Putamen (tissue), 1 donor: ENCODE measurements at places on chromosomes 7 and 10.

DNA sequence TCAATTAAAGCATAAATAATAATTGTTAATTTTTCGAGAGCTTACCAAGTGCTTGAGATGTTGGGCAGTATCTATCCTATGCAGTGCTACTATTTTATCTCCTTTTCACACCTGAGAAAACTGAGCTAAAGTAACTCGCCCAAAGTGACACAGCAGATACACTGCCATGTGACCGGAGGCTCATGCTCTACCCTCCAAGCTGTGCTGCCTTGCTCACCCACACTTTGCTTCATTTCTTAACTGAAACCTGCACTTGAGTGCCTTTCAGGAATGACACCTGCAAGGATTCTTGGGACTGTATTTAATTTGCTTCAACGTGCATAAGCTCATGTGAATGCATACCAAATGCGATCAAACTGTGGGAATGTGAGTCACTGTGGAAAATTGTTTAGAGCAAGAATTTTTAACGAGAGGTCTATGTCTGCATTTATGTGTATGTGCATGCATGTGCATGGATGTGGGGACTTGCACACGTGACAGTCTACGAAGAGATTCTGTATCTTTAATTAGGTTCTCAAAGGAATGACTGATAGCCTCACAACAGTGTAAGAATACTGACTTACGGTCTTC lies 119.2 kb downstream of the ADCYAP1R1 start:
- peak; percentile 58 for DNase-seq

DNA sequence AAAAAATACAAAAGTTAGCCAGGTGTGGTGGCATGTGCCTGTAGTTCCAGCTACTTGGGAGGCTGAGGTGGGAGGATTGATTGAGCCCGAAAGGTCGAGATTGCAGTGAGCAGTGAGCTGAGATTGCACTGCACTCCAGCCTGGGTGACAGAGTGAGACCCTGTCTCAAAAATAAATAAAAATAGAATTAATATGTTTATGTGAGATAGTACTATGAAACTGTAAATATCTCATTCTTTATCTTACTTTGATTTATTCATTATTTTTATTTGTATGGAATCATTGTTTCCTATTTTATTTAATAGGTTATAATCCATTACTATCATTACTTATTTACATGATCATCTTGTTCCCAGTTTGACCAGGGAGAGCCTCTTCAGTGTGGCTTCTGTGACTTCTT lies 41.0 kb upstream of the STRIP2 start:
- DNase-seq, result no peak

- DNase-seq, result no peak
These were observed 108.9 kb upstream of the GATA3 start for GRCh38 chr10:7945469-7946187.

DNA sequence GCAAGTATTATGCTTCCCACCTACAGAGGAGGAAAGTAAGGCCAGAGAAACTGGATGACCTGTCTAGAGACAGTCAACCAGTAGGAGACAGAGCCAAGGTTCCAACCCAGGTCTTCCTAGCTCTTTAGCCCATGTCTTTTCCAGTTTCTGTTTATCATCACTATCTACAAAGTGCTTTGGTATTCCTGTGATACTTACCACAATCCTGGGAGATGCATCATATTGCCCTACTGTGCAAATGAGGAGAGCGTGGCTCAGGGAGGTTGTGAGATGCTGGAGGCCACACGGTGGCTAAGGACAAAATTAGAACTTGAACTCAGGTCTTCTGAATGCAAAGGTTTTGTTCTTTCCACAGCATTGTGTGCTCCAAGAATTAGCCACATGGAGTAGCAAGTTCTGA lies 11.2 kb upstream of the PLEKHA1 start:
- DNase-seq, result no peak

DNA sequence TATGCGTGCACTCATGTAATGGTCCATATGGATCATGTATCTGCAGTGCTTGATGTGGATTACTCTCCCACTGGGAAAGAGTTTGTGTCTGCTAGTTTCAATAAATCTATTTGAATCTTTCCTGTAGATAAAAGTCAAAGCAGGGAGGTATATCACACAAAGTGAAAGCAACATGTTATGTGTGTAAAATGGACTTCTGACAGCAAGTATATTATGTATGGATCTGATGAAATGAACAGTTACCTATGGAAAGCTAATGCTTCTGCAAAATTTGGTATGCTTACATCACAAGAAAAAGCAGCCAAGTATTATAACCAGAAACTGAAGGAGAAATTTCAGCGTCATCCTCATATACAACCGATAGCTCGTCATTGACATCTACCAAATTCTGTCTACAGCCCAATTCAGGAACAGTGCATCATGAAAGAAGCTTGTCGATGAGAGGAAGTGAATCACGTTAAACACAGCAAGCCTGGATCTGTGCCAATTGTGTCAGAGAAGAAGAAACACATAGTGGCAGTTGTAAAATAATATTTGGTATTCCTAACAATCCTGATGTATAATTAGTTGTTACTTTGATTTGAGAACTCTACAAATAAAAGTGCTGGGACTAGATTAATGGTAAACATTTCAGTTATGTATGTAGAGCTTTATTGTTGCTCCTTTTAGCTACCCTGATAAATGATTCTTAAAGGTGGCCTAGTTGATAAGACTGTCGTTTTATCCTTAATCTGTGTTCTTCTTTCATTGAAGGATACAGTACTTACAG lies 14.2 kb upstream of the SYPL1 start:
- DNase-seq, result no peak

GRCh38 chr7:47610506-47611044 lies 28.7 kb upstream of the TNS3 start:
- DNase-seq, result no peak

DNA sequence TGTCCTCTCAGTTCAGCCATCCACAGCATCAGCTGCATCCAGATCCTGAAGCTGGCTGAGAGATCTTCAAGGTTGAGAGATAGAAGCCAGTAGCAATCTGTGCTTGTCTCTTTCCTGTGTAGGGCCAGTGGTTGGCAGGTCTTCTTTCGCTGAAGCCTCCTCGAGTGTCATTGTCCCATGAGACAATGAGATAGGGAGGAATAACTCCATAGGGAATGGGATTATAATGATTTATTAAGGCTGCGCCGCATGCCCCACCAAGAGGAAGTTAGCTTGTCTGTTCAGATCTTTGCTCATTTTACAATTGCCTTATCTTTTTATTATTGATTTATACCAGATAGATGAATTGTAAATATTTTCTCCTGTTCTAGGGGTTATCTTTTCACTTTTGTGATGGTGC lies 61.5 kb downstream of the MCMBP start:
- DNase-seq, result no peak

DNA sequence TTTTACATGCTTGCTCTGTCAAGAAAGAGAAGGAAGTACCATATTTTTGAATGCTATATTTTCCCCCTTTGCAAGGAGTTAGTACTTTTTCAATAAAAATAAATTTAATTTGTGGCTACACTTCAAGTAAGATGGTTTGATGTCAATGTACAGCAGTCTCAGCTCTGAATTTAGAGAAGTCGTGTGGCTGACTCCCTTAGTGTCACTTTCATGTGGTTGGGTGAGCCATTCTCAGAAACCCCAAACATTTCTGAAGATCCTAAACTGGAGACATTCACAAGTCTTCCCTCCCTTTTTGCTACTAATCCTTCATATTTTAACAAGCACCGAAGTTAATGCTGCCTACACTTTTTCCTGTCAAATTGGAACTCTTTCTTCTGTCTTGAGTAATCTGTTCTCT lies 244.4 kb downstream of the DYNC1I1 start:
- DNase-seq, result no peak

- DNase-seq, result no peak
These were observed 73.3 kb upstream of the TNKS2 start for GRCh38 chr10:91724933-91725332.

GRCh38 chr10:34585422-34586112 lies 229.5 kb downstream of the PARD3 start:
- no peak for DNase-seq

DNA sequence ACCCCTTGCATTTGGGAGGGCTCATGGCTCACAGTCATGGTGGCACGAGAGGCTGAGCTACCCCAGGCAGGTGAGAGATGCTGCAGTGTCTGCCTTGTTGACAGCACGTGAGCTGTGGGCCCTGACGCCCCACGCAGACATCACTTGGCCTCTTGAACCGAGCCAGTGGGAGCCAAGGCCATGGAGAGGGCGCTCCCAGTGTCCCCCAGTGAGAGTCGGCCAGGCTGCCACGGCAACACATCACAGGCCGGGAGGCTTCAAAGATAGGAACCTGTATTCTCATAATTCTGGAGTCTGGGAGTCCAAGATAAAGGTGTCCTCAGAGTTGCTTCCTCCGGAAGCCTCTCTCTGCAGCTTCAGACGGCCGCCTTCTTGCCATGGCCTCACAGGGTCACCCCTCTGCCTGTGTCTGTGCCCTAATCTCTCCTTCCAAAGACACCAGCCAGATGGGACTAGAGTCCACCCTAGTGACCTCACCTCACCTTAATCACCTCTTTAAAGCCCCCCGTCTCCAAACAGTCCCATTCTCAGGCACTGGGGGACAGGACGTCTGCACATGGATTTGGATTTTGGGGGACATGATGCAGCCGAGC lies 119.6 kb downstream of the KLF6 start:
- no peak for DNase-seq

- no peak for DNase-seq
These were observed 244.2 kb downstream of the POU6F2 start for GRCh38 chr7:39221901-39222300.
